Activated T-cell treated with anti-CD3 and anti-CD28 coated beads, Interleukin-2, amount 50 U/mL, for 4 hours (primary cell): ENCODE measurements at places on chromosomes 6 and 20.

DNA sequence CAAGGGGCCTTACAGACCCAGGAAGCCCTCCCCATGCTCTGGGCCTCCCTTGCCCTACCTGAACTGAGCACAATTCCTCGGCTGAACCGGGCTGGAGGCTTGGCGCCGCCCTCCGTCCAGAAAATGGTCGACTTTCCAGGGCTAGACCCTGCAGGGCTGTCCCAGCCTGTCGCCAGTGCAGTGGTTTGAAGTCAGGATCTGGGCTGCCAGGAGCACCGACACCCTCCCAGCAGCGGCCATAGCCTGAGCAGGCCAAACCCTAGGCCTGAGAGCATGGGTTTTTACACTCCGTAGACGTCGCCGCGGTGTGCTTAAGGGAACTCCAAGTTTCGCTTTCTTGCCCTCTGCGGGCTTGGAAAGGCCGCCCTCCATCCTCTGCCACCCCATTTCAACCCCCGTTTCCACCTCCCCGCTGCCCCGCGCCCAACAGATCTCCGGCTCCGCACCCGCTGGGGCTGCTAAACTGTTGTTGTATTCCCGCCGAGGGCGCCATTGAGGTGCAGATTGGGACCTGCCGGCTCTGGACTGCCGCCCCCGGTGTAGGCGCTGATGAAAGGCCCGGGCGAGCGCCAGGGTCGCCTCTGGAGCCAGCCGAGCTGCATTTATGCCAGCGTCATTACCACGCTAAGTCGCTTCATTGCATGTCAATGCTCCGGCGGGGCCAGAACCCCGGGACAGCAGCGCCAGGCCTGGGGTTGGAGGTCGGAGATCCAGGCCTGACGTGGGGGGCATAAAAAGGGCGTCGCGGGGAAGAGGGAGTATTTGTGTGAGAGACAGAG lies 2.2 kb upstream of the TFAP2A start:
- DNase-seq: no peak

- no peak for DNase-seq
These were observed 587.4 kb downstream of the GRIK2 start for GRCh38 chr6:101980924-101981323.

DNA sequence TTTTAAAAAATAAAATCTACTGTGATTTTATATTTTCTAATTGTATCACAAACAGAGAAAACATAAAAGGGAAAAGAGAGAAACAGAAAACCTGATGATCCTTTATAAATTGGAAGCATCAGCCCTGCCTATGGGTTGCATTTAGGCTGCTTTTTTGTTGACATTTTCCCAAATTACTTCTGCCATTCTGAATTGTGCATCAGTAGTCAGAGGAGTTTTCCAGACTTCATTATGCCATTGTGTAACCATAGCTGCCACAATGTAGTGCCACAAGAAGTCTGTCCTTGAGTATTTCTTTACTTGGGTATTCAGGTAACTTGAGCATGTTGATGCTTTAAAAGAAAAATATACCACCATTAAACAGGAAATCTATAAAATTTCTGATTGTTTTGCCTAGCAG lies 130.3 kb downstream of the HACE1 start:
- no peak for DNase-seq

DNA sequence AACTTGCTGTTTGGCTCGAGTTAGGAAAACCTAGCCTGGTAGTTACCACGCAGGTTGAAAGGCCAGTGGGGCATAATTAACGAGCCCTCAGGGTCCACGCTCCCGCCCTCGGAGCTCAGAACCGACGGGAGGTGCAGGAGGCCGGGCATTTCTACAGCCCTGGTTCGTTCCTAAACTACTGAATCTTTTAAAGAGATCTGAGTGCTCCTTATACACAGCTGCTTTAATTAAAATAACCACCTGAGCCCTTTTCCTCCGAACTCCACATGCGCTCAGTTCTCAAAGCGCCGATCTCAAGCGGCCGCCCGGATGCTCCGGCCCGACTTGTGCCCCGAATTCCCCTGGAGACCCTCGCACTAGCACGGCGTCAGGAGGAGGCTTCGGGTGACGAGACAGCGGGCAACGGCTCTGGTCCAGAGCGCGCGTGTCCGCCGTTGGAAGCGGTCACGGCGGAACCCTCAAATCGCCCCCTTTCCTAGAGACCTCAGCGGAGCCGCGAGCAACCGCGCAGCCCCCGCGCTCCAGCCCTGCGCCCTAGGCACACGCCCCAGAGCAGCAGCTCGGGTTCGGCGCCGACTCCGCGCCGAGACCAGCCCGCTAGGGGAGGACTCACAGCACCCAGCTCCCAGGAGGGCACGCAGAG lies 397 bp downstream of the WDR27 start:
- DNase-seq: no peak

DNA sequence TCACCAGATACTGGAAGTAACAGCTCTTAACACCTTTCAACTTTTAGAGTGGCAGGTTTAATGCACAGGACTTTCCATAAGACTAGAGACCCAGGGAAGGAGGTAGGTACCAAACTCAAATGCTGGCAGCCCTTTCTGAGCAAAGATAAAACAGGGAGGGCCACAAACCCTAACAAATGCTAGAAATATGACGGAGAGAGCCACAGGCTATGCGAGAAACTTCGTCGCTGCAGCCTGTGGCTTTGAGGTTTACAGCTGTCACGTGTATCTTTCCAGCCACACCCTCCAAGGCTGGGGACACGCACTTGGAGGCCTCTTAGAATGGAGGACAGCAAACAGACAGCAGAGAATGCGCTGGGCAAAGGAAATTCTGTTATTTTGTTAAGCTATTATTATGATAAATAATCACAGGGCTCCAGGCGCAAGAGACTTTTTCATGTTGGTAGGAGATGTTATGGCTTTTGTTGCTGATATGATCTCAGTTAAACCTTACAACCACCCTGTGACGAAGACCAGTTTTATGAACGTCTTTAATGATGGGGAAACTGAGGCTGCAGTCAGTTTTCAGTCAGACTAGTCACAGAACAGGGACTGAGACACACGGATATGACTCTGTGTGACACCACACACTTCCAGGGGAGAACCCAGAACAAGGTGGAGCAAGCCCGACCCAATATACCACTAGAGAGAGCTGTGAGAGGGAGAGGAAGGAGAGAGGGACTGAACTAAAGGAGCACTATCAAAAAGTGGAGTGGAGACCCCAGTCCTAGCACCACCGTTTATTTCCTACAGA lies 2.0 kb downstream of the TRAM2 start:
- peak; percentile 29 for DNase-seq

DNA sequence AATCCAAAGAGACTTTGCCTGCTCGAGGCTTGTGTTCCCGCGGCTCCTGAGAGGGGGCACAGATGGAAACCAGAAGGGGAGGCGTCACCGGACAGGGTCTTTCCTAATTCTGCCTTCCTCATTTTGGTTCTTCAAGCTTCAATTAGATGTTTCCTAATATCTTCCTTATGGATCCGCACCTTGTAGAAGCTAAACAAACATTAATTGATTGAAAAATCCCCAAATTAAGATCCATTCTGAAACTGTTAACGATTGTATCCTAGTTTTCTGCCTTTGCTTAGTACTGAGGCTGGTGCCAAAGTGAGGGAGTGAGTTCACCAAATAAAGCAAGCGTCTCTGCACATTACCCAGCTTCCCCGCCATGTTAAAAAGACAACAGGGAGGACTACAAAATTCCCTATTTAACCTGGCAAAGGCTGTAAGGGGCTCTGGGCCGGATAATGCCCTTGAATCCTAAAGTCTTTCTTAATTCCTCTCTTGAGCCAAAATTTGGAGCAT lies 123.2 kb downstream of the GPX5 start:
- DNase-seq: no peak

DNA sequence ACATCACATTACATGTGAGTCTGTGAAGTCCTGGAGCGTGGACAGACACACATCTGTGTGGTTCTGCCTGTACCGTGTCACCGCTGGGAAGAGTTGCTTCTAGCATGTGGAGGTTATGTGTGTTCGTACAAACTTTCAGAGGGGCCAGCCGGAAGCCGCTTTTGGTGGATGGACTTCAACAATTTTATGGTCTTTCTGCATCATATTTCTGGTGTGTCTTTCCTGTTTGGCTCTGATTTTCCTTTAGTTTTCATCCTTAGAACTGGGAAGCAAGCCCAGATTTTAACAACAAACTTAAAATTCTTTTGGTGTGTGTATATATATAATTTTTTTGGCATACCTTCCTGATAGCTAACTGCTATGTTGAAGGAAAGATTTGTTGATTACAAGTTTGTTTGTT lies 71.2 kb downstream of the TIAM2 start:
- no peak for DNase-seq
